ENCODE measurements at places on chromosomes 13 and 19.
A peak's percentile ranks its signal among the peaks of the same experiment; 100 is the strongest.

DNA sequence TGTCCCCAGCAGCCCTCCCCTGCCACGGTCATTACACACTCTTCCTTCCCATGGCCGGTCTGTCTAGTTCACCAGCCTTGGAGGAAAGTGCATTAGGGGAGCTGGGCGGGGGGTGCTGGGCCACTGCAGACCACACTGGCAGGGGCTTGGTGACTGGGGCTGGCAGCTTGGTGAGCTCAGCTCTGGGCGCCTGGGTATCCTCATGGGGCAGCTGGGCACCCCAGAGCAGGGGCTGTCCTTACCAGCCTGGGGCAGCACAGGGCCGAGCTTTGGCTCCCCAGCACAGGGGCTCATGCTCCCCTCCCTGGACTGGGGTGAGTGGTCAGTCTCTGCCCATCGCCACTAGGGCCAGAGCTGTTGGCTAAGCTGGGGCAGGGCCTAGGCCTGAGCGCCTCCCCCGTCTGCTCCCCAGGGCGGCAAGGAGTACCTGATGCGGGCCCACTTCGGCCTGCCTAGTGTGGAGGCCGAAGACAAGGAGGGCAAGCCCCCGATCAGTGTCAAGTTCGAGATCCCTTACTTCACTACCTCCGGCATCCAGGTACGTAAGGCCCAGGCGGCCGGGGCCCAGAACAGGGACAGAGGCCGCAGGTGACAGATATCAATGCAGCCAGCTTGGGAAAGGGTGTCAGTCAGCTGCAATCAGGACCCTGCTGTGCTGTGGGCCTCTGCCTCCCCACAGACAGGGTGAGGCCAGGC is 35.5 kb downstream of the AP1M1 start:
- DNase-seq: no peak

DNA sequence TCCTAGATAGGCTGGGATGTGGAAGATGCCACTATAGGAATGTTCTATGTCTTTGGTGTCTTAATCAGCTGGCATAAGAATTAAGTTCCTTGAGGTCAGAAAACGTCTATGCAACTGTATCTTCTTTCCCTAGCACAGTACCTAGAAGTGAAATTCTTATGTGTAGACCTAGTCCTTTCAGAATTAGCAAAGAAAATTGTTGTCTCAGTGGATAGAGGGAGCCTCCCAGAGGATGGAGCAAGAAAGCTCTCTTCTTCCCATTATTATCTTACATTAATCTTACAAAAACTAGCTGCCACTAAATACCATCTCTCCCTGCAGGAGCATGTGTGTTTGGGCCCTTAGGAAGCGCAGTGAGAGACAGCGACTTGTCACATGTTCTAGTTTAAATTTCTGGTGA is 11.6 kb downstream of the CLDN10 start:
- DNase-seq: no peak

DNA sequence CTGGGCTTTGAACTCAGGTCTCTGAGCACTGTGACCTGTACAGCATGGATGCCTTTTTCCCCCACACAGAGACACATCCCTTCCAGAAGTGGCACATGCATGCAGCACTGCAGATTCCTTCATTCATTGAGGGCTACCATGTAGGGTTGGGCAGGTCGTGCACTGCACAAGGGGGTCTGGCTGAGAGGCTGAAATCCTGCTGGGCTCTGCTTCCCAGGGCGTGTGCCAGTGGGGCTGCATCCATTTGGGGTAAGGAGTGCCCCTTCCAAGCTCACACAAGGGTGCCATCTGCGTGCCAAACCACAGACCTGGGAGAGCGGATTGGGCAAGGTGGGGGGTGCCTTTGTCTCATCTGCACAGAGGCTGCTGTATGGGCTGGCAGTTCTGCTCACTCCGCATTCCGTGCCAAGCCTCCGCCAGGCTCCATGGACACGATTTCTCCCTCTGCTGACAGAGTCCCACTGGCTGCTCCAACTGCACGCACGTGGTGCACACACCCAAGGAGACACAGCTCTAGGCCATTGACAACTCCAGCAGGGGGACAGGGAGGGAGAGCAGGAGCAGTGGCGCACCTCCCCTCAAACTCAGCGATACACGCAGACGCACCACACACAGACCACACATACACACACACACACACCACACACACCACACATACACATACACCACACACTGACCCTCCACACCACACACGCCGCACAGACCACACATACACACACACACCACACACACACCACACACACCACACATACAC is 4.5 kb upstream of the SHISA7 start:
- DNase-seq: peak; percentile 28

DNA sequence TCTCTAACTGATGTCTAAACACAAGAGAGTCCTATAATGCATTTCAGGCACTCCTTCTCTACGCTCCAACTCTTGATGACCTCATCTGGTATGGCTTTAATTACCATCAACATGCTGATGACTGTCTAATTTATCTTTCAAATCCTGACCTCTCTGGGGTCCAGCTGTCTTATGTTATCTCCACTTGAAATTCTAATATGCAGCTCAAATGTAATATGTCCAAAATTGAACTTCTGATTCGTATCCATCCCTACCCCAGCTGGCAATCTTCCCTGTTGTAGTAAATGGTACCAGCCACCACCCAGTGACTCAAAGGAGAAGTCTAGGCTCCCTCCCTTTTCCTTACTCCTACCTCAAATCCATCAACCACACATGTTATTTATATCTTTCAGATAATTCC is 288.0 kb upstream of the SLC10A2 start:
- DNase-seq: peak; percentile 90

DNA sequence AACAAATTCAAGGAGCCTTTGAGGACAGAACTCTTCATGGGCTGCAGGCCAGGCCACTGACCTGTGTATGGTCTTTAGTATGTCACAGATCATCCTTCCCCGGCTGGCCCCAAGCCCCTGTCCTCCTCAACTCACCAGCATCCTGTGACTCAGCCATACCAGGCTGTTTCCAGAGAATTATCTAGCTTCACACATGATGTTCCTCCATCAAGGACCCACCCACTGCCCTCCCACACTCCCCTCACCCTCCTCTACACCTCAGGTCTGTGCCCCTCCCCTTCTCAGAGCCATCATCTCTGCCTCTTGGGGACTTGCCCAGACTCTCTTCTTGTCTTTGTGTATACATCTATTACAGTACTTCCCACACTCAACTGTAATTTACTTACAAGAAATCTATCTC is 14.7 kb downstream of the DCT start:
- no peak for DNase-seq

DNA sequence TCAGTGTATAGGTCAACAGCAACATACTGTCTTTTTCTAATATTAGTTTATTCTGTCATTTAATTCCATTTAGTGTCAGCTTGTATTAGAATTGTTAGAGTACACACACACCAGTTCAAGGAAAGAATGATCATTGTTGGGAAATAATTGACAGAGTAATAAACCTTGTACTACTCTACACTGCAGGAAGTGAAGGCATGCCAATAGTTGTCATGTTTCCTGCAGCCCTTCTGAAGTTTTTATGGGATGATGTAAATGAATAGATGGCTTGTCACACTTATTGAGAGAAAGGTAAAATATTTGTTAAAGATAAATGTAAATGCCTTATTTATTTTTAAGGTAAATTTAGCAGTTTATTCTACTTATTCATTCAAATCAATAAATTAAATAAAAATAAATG is 306.9 kb upstream of the KLHL1 start:
- no peak for DNase-seq

DNA sequence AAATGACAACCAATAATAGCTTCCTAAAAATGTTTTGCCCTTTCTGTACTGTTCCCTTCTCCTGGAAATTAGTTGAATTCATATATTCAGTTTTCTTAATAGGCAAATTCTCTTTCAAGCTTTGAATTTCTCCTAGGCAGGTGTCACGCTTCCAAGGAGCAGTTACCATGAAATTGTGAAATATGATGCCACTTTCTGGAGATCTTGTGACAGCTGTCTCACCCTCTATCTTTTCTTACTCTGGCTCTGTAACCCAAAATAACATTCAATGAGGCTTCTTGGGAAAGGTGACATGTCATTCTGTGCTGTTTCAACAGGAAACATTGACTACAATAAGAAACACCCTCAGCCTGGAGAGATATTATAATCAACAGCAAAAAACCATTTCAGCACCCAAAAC is 80.3 kb upstream of the MRI1 start:
- DNase-seq: no peak

DNA sequence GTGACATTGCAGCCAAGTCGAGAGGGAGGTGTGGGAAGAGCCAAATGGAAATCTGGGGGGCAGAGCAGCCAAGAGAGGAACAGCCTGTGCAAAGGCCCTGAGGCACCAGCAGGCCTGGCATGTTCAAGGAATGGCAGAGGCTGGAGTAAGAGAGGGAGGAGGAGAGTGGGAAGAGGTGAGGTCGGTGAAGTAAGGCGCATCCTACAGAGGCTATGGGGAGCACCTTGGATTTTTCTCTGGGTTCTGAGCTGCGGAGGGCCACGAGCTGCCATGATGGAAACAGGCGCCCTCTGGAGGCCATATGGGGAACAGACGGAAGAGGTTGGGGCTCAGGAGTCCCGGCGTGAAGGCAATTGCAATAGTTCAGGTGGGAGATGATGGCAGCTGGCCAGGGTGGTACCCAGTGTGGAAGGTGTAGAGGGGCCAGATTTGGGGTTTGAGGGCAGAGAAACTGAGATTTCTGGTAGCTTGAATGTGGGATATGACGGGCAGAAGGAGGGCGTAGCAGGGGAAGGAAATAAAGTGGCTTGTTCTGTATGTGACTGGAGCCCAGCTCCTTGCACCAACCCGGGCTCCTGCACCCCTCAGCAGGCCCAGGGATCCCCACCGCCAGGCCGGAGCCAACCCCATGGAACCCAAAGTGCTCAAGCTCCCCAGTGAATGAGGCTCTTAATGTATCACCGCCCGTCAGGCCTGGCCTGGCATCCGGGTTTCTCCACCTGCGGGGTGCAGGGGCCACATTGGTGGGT is 20.5 kb upstream of the STRN4 start:
- no peak for DNase-seq

DNA sequence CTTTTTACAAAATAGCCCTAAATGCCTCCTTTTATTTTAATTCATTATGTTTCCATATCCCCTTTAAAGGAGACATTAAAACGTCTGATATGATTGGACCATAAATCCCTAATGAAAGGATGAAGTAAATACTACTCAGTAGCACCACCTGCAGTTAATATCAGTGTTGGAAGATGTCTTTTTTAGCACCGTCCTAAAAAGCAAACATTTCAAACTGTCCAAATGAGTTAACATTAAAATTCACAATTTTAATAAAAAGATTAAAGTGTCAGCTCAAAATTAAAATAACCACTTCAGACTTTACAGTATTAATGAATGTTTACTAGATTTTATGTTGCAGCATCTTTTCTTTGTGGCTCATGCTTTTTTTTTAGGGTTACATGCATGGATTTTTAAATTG is 12.3 kb downstream of the ZNF507 start:
- no peak for DNase-seq

GRCh38 chr13:31733066-31733465 is 6.3 kb upstream of the RXFP2 start:
- DNase-seq: no peak

DNA sequence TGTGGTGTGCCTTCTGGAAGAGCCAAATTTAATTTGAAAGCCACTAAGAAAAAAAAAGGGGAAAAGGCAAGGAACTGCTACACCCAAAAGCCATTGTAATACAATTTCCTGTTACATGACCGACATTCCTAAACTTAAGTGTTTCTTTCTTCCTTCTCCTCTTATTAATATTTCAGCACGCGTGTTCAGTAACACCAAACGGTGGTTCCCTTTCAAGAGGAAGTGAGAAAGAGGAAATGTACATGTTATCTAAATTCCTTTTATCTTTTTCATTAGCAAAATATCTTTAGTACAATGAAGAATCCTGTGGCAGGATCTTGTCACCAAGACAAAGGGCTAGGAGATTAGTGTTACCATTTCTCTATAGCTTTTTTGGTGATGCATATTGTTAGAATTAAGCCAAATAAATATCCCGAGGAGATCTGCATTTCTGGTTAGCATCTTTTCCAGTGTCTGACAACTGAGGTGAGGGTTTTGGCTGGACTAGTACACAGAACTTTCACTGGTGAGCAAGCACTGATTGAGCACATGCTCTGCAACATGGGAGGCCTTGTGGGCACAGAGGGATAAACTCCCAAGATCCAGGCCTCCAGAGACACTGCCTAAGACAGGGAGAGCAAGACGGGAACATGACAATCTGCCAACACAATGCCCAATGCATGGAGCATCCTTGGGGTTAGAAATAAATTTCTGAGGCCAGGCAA is 22.1 kb downstream of the LATS2 start:
- DNase-seq: no peak

DNA sequence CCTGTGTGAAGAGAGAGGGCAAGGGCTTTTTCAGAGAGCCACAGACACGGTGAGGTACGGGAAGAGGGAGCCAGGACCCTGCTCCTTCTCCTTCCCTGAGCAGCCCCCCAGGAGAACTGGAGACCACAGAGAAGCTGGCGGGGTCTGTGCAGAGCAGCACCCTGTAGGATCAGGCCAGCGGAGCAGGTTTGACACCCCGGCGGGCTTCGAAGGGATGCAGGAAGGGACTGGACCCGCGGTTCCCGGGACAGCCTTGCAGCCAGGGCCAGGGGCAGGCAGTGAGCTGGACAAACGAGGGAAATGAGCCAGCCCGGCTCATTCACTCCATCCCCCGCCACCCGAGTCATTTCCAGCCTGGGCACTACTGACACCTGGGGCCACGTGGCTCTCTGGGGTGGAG is 22.2 kb downstream of the CPAMD8 start:
- no peak for DNase-seq

DNA sequence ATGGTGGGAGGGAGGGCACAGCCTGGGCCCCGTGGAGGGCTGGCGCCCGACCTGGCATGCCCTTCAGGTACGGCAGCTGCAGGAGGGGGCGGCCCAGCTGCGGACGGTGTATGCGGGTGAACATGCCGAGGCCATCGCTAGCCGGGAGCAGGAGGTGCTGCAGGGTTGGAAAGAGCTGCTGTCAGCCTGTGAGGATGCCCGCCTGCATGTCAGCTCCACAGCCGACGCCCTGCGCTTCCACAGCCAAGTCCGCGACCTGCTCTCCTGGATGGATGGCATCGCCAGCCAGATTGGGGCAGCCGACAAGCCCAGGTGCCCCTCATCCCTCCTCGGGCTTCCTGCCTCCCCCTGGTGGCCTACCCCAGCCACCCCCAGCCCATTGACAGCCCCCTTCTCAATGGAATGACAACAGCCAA is 16.6 kb upstream of the SHKBP1 start:
- no peak for DNase-seq

DNA sequence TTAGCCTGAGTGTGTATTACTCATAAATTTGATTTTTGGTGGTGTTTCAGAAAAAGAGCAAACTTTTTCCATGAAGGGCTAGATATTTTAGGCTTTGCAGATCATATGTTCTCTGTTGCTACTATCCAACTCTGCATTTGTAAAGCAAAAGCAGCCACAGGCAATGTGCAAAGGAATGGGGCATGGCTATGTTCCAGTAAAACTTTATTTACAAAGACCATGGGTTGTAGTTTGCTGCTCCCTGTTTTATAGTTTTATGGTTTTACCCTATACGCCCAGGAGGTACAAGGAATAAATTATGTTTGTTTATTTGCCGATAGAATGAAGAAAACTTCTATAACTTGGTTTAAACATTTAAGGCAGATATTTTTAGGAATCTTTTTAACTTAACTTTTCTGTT is 23.6 kb downstream of the IFT88 start:
- no peak for DNase-seq
